ENCODE measurements at places on chromosomes 5 and 9.

DNA sequence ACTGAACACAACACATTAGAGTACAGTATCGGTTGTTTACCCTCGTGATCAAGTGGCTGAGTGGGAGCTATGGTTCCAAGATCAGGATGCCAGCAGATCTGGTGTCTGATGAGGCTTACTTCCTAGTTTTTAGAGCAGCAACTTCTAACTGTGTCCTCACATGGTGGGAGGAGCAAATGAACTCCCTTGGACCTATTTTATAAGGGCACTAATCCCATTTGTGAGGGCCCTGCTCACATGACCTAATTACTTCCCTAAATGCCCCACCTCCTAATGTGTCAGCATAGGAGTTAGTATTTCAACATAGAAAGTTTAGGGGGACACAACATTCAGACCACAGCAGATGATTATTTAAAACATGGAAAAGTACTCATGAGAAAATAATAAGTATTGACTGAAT is 111.8 kb downstream of the GCNT1 start:
- DNase-seq: no peak

GRCh38 chr5:31496301-31496700 is 35.6 kb downstream of the DROSHA start:
- no peak for DNase-seq

DNA sequence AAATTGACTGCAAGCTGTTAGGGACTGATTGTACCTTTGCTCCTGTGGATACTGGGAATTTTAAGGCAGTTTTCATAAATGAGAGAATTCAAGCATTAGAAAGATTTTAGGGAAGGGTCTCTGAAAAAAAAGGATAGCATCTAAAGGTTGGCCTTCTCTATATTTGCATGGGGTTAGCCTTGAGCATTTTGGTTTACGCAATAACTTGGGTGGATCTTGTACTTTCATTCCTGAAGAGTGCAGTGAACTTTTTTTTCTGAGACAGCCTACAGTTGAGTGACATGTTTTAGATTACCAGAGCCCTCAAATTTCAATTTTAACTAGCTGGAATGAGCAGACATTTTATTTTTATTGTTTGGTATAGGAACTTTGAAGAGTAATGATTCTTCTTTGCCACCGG is 91.6 kb upstream of the NR3C1 start:
- no peak for DNase-seq

DNA sequence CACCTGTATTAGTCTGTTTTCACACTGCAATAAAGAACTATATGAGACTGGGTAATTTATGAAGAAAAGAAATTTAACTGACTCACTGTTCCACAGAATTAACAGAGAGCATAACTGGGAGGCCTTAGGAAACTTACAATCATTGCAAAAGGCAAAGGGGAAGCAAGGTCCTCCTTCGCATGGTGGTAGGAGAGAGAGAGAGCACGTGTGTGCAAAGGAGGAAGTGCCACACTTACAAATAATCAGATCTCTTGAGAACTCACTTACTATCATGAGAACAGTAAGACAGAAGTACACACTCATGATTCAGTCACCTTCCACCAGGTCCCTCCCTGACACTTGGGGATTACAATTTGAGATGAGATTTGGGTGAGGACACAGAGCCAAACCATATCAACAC is 258.7 kb downstream of the TRIM32 start:
- no peak for DNase-seq

- DNase-seq: no peak
Observed at GRCh38 chr5:5650949-5651348, 228.5 kb downstream of the ICE1 start.

DNA sequence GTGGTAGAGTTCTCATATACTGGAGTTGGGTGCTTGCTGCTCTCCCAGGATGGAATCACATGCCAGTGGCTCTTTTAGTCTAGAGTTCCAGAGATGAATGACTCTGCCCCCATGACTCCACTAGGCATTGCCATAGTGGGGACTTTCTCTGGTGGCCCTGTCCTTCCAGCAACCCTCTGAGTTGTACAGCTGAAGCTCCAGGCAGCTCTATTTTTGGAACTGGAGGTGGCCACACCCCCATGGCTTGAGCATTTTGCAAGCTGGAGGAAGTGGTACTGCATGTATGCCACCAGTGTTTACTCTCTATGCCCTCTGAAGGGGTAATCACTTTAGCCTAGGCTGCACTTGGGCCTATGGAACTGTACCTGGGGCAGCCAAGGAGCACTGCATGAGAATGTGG is 112.6 kb downstream of the RANBP17 start:
- no peak for DNase-seq

DNA sequence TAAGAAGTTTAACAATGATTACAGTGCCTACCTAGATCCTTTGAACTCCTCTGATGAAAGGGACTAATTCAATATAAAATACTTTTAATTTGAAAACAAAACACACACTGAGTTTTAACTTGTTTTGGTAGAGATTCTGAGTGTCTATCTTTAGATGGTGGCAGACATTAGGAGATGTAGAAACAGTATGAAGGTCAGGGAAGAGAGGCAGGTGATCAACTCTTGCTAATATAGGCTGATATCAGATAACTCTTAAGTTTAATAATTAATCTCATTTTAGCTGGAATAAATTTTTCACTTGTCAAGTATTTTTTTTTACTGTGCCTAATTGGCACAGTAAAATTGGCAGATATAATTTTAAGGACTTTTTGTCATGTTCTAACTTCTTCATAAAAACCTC is 30.8 kb downstream of the POC5 start:
- no peak for DNase-seq

DNA sequence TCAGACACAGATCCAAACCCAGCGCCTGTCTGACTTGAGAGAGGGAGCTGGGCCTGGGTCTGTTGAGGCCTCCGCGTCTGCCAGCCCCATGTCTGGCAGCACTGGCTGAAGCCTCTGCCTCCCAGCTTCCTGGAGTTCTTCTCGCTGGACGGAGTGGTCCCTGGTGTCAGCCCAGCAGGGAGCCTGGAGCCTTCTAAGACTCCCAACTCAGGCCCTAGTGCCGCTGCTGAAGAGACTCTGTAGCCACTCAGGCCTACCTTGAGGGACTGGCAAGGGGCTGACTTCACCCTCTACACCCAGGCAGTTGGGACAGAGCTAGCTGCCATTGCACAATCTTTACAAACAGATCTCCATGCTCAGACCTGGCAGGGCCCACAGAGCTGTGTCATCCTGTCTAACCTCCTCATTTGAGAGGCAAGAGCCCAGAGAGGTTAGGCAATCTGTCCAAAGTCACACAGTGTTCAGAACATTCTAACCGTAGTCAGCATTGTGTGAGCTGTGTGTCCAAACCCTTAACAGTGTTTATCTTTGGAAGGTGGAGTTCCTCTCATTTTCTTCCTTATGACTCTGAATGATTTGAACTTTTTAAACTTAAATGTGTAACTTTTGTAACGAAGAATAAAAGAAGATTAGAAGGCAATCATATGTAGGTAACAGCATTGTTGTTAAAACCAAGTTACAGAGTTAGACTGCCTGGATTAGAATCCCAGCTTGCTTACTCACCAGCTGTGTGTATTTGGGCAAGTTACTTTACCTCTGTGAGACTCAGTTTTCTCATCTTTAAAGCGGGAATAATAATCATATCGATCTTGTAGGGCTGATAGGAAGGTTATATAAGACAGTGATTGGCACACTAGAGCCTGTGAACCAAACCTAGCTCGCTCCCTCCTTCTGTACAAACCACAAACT is 4.6 kb upstream of the DUSP1 start:
- DNase-seq: peak; percentile 74

DNA sequence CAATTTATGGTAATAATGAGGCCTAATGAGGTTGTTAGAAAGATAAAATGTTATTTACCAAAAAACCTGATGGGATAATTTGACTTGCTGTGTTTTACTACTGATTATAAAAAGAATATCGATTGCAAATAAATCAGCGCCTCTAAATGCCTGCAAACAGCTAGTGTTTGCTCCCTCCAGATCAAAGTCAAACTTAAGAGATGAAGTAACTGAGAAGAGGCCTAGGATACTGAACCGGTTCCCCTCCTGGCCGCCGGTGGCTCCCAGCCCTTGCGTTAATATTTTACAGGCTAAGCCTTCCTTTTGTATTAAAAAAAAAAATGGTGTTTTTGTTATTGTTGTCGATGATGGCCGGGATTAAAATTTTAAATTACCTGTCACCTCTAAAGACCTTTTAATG is 2.6 kb downstream of the IRX1 start:
- DNase-seq: no peak

- DNase-seq: no peak
Observed at GRCh38 chr5:160675988-160676387, 176.0 kb downstream of the ATP10B start.

DNA sequence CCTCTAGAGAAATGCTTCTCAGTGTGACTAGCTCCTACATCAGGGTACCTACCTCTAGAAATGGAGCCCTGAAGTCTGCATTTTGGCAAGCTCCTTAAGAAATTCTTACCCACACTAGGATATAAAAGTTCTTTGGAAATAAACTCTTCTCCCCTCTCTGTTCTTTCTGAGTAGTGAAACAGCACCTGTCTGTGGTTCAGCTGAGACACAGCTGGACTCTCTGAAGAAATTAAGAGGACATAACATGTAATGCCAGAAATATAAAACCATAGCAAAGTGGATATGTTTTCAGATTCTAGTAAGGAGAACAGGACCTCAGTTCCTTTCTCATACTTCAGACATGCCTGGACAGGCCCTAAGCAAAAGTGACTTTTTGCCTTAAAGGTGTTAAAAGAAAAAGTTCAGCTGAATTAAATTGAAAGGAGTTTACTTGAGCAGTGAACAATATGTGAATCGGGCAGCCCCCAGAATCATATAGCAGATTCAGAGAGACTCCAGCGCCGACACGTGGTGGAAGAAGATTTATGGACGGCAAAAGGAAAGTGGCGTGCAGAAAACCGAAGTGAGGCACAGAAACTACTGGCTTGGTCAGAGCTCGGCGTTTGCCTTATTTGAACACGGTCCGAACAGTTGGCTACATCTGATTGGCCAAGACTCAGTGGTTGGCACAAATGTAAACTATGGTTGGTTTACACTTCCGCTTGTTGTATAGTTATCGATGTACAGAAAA is 64.5 kb downstream of the PRKACG start:
- no peak for DNase-seq

DNA sequence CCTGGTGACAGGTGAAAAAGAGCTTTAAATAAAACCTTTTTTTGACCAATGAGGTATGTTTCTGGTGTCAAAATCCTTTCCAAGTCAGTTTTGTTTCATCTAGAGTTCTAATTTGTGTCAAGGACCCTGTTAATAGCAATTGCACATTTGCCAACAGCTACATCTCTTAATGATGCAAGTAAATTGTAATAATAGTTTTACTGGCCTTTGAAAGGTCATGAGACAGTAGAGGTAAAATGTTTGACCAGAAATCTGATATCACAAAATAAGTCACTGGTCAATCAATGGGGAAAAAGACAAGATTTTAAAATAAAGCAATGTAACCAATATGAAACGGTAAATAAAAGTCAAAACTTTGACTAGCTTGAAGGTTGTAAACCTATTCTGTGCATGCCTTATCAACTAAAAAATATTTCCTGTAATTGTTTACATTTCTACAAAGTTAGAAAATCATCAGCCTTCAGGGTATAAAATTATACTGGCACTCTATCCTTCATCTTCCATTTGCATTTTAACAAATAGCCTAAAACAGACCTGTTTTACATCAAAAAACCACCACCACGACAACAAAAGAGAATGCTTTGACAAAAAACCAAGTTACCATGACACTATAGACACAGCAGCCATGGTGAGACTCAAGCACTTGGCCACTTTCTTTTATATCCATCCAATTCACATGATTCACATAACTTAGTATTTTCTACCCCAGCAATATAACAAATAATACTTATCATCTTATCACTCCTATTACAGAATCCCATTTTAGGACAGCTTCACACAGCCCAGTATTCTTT is 3.0 kb downstream of the NADK2 start:
- no peak for DNase-seq
